ENCODE measurements at places on chromosomes 12 and 14.

DNA sequence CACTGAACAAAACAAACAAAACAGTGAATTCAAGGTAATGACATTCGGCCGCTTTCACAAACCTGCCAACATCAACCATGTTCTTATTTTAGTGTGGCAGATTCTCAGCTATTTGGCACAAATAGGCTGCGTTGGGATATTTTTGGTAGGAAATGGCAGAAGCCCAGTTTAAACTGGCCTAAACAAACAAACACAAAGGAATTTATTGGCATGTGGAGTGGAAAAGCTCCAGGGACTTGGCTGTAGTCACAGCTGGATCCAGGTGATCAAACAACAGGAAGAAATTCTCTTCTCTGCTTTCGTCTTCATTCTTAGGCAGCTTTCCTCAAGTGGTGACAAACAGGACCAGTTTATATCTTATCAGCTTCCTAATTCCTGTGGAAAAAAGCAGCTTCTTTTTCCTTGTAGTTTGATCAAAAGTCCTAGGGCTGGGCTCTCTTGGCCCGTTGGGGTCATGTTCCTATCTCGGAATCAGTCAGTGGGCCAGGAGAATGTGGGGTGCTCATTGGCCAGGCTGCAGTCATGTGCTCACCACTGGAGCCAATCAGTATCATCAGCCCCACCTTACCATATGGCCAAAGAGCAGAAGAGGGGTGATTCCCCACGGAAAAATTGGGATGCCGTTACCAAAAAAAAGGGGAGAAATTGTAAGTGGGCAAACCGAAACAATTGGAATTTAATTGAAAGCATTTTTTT is 22.6 kb downstream of the C12orf75 start:
- no peak for DNase-seq

- no peak for DNase-seq
Measured at GRCh38 chr14:86788224-86788623, 1204.8 kb downstream of the GALC start.

DNA sequence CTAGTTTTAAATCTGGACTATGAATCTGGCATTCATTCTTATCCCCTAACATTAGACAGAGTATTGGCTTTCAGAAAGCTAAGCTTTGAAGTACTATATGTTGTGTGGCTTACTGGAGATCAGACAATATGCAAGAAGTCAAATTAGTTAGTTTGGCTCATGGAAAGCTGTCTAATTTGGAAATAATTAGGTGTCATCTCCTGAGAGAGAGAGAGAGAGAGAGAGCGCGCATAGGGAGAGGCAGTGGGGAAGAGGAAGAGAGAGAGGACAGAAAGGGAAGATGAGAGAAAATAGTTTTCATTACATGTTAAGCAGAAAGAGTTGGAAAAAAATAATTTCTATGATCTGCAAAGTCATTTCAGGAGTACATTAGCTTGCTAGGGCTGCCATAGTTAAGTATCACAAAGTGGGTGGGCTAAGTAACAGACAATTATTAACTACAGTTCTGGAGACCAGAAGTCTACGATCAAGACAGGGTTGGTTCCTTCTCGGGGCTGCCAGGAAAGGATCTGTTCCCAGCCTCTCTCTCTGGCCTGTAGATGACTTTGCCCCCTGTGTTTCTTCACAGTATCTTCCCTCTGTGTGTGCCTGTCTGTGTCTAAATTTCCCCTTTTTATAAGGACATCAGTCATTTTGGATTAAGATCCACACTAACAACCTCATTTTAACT is 404.2 kb downstream of the RGS6 start:
- no peak for DNase-seq

GRCh38 chr12:53754188-53754585 is 2.4 kb upstream of the CISTR start:
- no peak for DNase-seq

- DNase-seq = no peak
Measured at GRCh38 chr12:13790317-13790716, 191.1 kb downstream of the GRIN2B start.

DNA sequence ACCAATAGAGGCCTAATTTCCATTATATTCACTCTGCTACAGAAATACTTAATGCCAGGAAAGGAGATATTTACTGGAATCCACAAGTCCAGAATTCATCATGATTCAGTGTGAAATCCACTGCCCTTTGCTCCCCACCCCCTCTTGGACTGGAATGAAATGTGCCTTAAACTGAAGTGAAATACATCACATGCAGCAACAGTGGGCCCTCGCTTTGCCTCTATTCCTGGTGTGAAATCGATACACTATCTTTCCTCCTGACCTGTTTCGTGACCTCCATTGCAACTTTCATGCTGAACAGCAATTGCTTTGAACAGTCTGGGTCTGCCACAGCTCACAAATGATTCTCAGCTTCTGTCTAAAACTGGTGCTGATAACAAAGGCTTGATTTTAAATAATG is 100.6 kb downstream of the NPAS3 start:
- no peak for DNase-seq

- no peak for DNase-seq
Measured at GRCh38 chr12:94686834-94687628, 36.7 kb upstream of the TMCC3 start.

- DNase-seq = no peak
Measured at GRCh38 chr12:53244337-53244736, 12.3 kb upstream of the RARG start.

GRCh38 chr14:52878469-52878868 is 72.4 kb downstream of the FERMT2 start:
- DNase-seq = no peak

GRCh38 chr12:56530390-56531055 is 8.9 kb downstream of the RBMS2 start:
- DNase-seq = no peak

DNA sequence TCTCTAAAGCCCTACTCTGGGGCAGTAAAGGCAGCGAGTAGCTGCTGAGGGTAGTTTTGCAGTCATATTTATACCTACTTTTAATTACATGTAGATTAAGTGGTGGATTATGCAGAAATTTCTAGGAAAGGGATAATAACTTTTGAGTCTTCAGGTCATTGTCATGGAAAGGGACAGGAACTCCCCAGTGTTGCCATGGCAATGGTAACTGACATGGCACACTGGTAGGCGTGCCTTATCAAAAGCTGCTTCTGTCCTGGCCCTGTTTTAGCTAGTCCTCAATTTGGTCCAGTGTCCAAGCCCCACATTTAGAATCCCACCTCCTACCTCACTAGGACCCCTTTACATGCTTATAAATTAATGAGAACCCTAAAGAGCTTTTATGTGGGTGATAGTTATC is 303.1 kb downstream of the VRK1 start:
- DNase-seq = no peak

All from activated naive CD4-positive, alpha-beta T cell (primary cell).